ENCODE measurements at places on chromosomes 3 and 15.

- peak; percentile 5 for DNase-seq
Measured at GRCh38 chr3:141737093-141737492, 1.0 kb upstream of the RNF7 start.

GRCh38 chr3:63442918-63443317 lies 164.8 kb downstream of the SYNPR start:
- no peak for DNase-seq

GRCh38 chr3:176347424-176348146 lies 849.7 kb downstream of the TBL1XR1 start:
- DNase-seq: no peak

DNA sequence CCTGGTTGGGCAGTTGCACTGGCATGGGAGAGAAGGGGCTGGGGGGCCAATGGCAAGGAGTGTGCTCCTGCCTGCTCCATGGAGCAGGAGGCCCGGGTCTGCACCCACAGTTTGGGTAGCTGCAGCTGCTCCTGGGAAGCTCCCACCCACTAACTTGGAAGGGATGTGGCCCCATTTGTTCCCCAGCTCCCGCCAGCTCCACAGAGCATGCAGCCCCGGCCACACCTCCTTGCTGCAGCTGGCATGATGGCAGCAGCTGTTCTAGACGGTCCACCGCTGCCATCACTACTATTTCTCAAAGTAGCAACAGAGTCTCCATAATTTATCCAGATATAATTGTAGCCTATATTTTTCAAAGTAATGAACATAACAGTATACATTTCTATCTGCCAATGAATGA lies 65.8 kb downstream of the PIK3CB start:
- no peak for DNase-seq

DNA sequence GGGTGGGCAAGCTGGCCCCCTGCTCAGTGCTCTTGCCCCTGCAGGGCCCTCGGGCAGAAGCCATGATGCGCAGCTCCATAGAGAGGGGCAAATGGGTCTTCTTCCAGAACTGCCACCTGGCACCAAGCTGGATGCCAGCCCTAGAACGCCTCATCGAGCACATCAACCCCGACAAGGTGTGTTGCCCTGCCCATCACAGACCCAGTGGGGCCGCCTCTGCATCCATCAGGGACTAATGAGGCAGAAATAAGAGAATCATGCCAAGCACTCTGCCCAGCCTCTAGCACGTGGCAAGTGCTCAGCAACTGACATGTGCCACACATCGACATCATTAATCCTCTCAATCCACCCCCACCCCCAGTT lies 49.4 kb downstream of the SEMA3G start:
- DNase-seq: no peak

GRCh38 chr3:180571831-180572598 lies 29.9 kb upstream of the TTC14 start:
- no peak for DNase-seq

DNA sequence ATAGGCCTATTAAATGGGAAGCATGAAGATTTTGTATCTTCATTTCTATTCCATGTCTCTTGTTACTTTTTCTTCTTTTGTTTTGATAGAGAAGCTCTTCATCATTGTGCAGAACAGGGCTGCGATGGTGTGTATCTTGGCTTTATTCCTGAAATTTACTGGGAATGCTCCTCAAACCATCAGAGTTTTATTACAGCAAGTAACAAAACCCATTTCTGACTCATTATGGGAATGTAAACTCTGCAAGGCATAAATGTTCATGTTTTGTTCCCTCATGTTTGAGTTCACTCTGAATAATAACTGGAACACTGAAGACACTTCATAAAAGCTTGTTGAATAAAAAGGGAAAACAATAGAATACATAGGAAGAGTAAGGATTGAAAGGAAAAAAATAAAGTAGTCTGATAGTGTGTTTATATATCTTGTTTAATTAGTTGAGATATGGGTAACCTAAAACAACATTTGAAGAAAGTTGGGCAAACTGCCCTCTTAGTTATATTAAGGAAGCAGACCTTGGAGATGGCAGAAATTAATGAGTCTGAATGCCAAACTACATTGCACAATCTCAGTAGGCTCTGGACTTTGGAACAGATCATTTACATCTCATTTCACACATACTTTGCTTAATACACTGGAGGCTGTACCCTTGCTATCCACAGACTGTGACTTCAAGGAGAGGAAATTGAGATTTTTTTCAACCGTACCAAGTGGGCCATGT lies 521.5 kb downstream of the GRM7 start:
- peak; percentile 78 for DNase-seq

GRCh38 chr3:59688636-59689035 lies 638.8 kb upstream of the CFAP20DC start:
- DNase-seq: no peak

- no peak for DNase-seq
Measured at GRCh38 chr3:4712109-4712508, 219.0 kb downstream of the ITPR1 start.

DNA sequence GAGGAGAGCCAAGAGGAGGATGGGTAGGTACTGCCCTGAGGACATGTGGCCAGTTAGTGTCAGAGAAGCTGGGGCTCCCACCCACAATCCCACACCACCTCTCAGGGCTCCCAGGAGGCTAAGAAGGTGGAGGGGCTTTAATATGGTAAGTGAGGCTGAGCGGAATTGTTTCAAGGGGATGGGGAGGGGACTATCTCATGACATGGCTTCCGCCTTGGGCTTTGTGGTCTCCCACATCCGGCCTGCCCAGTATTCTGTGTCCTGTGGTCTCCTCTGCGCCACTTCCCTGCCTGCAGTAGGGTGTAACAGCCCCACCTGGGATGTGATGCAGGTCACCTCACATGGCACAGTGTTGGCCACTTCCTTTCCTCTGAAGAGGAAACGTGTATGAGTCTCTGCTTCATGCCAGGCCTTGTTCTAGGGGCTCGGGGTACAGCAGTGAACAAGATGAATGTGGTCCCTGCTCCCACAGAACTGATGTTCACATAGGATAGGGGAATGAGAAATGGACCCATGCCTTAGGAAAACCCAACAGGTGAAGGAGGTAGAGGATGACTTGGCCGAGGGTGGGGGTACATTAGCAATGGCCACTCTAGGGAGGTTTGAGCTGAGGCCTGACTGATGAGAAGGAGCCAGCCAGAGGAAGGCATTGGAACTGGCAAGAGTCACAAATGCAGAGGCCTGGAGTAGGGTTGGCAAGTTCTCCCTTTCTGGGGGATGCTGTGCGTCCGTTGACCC lies 3.2 kb downstream of the NEIL1 start:
- peak; percentile 58 for DNase-seq

GRCh38 chr3:42247576-42248027 lies 18.4 kb downstream of the CCK start:
- DNase-seq: peak; percentile 64

DNA sequence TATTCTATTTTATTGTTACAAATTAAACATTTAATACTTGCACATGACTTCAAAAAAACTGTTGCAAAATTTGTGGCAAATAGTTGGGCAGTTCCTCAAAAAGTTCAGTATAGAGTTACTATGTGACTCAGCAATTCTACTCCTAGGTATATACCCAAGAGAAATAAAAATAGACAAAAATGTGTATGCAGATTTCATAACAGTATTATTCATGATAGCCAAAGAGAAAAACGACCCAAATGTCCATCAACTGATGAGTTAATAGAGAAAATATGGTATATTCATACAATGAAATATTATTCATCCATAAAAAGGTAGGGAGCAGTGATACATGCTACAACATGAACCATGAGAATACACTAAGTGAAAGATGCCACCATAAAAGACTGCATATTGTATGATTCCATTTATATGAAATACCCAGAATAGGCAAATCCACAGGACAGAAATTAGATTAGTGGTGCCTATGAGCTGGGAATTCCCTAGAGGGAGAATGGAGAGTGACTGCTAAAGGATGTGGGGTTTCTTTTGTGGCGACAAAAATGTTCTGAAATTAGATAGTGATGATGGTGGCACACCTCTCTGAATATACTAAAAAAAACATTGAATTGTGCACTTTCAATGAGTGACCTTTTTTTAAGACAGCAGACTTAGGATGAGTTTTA lies 31.6 kb upstream of the CLASP2 start:
- no peak for DNase-seq

DNA sequence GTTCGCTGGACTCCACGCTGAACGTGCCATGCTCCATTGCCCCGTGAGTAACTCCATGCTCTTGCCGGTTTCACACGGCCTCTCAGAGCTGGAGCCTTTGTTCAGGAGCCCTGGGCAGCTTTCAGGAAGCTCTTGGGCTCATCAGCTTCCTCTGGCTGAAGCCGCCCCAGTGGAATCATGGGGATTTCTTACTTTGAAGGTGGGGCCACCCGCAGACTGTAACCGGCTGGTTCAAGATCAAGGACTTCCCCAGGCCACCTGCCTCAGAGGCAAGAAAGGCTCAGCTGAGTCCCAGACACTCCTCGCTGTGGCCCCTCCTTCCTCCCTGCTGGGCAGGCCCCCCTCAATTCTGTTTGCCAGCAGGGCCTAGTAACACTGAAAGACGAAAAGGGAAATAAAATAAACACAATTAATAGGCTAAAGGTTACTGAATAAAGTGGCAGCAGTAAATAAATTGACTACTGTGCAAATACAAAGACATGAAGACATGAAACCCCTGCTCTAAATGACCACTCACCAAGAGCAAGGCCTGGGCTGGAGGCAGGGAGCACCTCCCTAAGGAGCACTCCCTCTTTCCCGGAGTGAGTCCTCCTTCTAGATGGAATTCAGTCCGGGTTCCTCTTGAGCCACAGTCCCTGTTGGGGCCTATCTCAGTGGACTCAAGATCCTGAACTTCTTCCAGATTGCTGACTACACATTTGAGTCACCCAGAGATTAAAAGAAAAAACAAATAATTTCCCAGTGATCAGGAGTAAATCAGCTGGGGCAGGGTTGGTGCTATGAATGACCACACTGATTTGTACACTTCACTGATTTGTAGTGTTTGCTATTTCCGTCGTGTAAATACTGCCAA lies 51.0 kb downstream of the ZDHHC19 start:
- peak; percentile 93 for DNase-seq

DNA sequence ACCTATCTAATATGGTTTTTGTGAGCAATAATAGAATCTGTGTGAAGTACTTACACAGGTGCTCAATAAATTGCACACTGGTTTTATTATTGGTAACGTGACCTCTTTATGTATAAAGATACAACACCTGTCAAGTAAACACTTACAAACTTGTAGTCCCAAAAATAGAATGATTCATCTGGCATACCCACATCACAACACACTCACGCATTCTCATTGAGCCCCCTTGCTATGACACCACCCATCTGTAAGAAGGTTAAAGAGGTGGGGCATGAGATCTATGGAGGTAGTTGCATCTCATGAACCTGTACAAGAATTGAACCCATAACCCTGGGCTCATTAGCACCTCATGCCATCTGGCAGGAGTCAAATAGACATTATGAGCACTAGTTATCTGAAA lies 134.9 kb upstream of the THBS1 start:
- DNase-seq: no peak

DNA sequence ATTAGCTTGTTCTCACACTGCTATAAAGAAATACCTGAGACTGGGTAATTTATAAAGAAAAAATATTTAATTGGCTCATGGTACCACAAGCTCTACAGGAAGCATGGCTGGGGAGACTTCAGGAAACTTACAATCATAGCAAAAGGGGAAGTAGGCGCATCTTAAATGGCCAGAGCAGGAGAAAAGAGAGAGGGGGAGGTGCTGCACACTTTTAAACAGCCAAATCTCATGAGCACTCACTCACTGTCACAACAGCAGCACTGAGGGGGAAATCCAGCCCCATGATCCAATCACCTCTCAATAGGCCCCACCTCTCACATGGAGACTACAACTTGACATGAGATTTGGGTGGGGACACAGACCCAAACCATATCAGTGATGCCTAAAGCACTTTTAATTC lies 82.5 kb downstream of the DCLK3 start:
- no peak for DNase-seq
